ENCODE measurements at places on chromosomes 12 and 14.

DNA sequence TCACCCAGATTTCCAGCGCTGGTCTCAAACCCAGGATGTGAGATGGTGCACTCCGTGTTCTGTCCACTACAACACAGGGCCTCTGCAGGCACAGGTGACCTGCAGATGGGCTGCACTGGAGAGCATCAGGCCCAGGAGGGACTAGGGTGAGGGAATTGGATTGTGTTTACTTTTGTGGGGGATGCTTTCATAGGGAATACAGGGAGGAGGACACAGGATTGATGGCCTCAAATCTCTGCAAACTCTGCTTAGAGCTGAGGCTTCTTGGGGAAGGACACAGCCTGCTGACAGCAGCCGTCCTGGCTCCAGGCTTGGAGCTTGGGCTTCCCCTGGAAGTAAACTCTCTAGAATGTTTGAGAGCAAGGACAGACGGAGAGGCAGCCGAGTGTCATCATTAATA lies 57.1 kb downstream of the NTF3 start:
- DNase-seq = no peak

DNA sequence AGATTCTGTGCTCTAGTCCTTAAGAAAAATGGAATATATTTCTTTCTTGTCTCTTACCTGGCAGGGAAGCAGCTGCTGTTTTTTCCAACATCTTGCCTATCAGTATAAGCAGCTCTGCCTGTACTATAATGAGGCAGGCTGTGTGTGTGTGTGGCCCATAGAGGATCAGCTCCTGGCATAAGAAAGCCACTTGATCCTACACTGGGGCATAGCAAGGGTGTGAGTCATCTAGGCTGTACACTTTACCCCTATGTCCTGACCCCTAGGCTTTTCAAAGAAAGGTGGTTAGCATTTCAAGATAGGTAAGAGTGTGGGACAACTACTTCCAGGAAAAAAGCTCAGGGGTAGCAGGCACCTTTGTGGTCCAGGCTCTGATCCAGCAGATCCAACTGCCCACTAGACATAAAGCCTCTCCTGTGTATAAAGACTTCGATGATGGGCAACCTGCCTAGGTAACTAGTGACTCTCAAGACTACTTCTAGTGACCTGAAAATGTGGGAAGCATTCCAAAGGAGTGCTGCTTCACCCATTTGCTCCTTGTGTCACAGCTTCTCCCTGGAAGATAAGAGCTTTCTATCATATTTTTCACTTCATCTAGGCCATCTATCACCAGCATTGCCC lies 4.9 kb upstream of the SENP1 start:
- DNase-seq = no peak

- no peak for DNase-seq
Observed at GRCh38 chr12:75315518-75315917, 14.6 kb downstream of the CAPS2 start.

GRCh38 chr14:83826838-83827237 lies 1703.1 kb upstream of the FLRT2 start:
- no peak for DNase-seq

DNA sequence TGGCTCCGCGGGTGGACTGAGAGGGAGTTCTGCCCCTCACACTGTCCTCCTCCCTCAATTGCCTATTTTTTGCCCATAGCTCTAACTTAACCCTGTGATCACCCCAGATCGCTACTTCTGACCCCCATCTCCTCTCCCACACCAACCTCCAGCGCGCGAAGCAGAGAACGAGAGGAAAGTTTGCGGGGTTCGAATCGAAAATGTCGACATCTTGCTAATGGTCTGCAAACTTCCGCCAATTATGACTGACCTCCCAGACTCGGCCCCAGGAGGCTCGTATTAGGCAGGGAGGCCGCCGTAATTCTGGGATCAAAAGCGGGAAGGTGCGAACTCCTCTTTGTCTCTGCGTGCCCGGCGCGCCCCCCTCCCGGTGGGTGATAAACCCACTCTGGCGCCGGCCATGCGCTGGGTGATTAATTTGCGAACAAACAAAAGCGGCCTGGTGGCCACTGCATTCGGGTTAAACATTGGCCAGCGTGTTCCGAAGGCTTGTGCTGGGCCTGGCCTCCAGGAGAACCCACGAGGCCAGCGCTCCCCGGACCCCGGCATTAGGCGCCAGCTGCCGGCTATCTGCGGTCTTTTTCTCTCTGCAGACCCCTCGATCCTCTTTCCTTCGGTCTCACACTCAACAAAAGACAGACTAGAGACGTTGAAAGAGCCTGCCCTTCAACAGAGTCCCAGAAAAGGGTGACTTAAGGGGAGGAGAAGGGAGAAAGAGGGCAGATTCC lies 3.0 kb upstream of the TBX3 start:
- no peak for DNase-seq

DNA sequence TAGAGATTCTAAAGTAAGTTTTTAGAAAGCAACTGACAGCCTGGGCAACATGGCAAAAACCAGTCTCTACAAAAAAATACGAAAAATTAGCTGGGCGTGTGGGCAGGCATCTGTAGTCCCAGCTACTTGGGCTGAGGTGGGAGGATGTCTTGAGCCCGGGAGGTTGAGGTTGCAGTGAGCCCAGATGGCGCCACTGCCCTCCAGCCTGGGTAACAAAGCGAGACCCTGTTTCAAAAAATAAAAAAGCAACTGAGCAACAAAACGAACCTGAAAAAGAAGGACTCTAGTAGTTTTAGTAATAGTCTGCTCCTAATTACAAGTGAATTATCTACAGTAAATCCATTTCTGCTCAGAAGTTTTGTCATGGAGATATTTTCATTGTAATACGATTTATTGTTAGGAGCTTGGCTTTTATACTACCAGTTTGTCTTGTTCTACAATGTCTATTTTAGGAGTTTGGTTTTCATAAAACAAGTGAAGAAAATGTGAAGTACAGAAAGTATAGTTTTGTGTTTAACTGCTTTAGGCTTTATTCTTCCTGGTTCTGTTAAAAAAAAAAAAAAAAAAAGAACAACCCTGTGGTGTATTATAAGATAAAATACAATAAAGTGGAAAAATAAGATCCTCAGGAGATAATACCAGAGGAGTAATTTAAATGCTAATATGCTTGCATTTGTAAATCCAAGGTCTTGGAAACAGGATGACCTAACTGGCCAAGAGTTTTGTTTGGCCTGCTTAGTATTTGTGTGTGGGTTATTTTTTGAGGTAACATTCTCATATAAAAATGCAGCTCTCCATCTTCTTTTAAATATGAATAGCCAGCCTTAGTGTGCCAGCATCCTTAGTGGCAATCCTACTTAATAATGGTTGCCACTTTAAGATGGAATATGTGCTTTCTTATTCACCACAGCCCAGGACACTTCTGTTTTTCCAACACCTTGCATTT lies 2.8 kb downstream of the TMX1 start:
- DNase-seq = no peak

- no peak for DNase-seq
Observed at GRCh38 chr14:90429754-90430153, 32.9 kb downstream of the CALM1 start.

DNA sequence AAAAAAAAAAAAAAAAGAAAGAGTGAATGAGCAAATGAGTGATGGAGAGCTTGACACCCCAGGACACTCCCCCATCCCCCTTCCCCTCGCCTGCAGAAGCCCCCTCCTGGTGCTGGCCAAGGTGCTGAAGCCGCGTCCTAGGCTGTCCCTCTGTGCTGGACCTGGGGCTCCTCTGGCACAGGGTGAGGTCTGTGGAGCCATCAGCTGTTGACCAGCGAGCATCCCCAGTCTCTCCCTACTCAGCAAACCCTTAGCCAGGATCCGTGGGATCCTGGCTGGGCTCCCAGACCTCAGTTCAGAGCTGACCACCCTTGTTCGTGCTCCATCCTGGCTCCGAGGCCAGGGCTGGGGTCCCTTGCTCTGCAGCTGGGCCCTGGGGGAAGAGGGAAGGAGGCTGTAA lies 5.4 kb upstream of the KIF26A start:
- no peak for DNase-seq

DNA sequence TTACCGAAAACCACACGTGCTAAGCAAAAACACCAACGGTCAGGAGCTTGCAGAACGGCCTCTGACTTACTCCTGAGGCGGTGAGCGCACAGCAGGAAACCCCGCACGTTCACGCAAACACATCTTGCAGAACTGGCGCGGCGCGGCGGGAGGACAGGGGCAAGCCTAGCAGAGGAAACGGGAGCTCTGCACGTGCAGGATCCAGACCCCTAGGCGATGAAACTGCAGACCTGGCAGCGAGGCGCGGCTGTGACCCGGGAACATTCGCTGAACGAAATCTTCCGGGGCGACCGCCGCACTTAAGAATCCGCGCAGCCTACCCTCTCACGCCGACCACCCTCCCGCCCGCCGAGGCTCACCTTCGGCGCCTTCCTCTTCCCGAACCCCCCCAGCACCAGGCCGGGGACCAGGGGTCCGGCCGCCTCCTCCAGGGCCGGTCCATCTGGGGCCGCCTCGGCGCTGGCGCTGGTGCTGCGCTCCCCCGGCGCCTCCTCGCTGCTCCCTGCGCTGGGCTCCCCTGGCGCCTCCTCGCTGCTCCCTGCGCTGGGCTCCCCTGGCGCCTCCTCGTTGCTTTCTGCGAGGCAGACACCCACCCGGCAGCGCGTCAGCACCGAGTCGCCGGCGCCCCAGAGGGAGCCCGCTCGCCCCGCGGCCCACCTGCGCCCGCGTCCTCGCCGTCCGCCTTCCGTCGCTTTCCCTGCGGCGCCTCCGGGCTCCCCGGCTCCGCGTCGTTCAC lies 615 bp downstream of the DDX51 start:
- peak; percentile 31 for DNase-seq

DNA sequence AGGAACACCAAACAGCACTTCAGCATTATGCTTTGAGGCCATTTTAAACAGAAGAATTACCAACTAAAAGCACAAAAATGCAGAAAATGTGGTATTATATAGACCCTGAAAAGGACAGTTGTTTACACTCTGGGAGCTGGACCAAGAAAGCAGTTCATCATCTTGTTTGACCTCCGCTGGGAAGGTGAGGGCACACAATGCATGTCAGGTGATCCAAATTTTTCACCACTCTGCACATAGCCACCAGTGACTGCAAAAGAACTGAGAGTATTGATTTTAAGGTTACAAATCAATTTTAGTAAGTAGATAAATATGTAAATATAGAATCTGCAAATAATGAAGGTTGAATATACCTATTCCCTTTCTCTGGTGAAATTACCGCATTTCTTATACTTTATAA lies 119.6 kb downstream of the SLC16A7 start:
- DNase-seq = no peak

GRCh38 chr12:48739618-48740269 lies 23.2 kb upstream of the CCNT1 start:
- DNase-seq = no peak

All from activated T-cell treated with anti-CD3 and anti-CD28 coated beads, Interleukin-2, amount 50 U/mL, for 72 hours (primary cell).